Posterior vena cava (tissue), 2 donors: ENCODE measurements at places on chromosomes 4 and X.

- no peak for DNase-seq
Observed at GRCh38 chr4:173161311-173161710, 7.3 kb upstream of the GALNT7 start.

GRCh38 chr4:90190525-90190924 is 63.3 kb downstream of the CCSER1 start:
- no peak for DNase-seq

GRCh38 chr4:73414936-73415271 is 10.8 kb downstream of the ALB start:
- DNase-seq: no peak

GRCh38 chrX:69255441-69256290 is 90.4 kb upstream of the PJA1 start:
- no peak for DNase-seq

GRCh38 chr4:101973361-101973760 is 182.8 kb downstream of the BANK1 start:
- no peak for DNase-seq

DNA sequence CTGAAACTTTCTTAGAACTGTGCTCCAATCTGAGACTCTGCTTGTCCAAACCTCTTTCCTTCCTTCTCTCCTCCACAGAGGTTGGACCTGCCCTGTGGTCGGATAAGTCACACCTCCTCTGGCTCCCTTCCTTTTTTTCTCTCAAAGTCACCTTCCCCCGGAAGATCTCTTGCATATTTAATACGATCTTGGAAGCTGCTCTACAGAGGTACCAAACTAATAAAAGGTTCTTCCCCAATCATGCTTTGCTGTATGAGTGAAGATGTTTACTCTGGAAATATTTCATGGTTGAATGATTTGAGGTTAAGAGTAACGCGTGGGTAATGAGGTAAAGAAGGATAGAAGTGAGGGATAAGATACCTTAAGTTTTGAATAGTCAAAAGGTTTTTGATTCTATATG is 166.0 kb downstream of the ATG4A start:
- no peak for DNase-seq

DNA sequence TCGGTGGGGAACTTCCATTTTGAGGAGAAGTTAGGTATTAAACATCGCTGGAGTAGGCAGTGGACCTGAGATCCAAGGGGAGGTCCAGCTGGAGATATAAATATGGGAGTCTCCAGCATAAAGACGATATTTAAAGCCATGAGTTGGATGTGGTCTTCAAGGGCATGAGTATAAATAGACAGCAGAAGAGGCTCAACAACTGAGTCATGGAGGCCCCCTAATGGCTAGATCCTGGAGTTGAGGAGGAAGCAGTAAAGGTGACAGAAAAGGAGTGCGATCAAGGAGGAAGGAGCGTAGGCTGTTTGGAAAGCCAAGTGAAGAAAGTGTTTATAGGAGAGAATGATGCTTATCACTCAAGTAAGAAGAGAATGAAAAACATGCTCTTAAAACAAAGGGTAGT is 18.1 kb upstream of the APBB2 start:
- no peak for DNase-seq

- no peak for DNase-seq
Observed at GRCh38 chr4:177271915-177272766, 37.5 kb upstream of the NEIL3 start.

- DNase-seq: no peak
Observed at GRCh38 chr4:139902321-139903320, 237.0 kb downstream of the MGST2 start.

- DNase-seq: no peak
Observed at GRCh38 chr4:152531479-152531878, 4.4 kb downstream of the FBXW7 start.

DNA sequence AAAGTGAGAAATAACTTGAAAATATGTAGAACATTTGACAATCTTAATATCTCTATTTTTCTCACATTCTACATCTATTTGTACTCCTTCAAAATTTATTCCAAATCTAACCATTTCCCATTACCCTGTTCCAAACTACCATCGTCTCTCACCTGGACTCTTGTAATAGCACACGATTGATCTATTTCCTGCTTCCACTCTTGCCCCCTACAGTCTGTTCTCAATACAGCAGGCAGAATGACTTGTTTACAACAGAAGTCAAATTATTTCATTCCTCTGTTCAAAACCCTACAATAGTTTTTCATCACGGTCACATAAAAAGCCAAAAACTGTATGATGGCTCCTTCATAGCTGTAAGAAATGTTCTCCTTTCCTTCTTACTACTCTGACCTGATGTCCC is 21.1 kb upstream of the LUZP4 start:
- no peak for DNase-seq

GRCh38 chr4:24704149-24704548 is 91.2 kb upstream of the SOD3 start:
- no peak for DNase-seq

GRCh38 chr4:119690871-119691270 is 62.3 kb upstream of the PDE5A start:
- no peak for DNase-seq

DNA sequence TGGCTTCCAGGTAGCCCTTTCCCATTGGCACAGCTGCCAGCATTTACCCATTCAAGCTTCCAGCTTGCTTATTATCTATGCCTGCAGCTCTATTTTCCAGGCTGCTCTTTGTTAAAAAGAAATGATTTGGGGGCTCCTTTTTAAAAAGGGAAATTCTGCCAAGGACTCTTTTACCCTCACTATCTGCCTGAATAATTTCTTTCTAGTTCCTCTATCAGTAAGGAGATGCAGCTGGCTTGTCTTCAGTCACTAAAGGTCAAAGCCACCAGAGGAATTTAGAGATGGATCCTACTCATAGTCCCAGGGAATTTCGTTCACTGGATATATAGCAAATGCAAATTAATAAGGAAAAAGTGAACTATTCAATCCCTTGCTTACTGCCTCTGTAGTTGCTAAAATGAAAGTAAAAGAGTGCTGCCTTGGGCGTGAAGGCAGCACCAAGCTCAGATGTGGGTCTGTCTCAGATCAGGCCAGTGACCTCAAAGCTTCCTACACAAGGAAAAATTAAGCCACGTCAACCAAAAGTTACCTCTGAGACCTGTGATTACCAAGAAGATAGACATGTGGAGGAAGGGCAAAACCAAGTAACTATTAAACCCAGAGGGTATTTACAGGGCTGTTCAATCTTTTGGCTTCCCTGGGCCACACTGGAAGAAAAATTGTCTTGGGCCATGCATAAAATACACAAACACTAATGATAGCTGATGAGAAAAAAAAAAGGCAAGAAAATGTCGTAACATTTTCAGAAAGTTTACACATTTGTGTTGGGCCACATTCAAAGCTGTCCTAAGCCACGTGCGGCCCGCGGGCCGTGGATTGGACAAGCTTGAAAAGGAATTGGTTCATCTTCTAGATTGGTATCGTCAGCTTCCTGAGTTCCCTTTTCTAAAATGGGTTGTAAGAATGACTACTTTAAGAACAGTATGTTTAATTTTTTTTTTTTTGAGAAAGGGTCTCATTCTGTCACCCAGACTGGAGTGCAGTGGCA is 5.3 kb downstream of the ARSF start:
- no peak for DNase-seq
